ENCODE measurements at places on chromosomes 1 and 21.

DNA sequence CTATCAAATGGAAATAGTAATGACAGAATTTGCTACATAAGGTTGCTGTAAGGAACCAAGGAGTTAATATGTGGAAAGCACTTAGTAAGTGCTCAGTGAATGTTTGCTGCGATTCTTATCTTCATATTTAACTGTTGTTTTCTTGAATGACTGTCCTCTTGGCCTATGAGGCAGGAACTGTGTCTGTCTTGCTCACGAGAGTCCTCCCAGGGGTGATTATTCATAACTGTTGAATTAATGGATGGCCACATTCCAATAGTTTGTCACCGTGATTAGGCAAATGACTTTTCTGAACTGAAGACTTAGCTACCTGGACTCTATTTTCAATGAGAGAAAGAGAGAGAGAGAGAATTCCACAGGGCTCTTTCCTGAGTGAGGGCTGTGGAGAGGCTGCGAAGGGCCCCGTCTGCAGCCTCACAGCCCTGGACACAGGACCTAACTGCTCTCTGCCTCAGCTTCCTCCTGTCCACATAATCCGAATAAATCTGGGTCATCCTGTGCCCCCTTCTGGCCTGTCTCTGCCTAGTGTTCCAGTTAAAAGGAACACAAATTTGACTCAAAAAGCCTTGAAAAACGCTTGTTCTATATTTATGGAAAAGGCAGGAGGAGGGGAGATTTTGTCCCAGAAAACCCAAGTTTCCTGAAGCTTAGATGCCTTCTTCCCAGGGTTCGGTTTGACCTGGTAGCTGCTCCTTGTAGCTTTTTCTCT is 8.5 kb downstream of the EDN2 start:
- no peak for DNase-seq

DNA sequence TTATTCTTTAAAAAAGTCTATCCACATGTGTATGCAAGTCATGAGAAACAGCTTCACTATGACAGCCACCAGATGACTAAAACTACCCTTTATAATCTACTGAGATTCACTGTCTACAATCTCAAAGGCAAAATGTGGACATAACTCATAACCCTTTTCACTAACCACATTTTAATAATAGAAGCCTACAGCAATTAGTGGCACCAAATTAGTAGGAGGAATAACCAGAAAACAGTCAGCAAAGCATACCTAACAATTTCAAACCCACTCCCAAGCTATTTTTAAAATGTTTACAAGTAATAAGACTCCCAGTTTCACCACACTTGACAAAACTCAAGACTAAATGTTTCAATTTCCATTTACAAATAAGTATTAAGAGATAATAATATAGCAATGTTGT is 442.9 kb downstream of the PTPRC start:
- no peak for DNase-seq

DNA sequence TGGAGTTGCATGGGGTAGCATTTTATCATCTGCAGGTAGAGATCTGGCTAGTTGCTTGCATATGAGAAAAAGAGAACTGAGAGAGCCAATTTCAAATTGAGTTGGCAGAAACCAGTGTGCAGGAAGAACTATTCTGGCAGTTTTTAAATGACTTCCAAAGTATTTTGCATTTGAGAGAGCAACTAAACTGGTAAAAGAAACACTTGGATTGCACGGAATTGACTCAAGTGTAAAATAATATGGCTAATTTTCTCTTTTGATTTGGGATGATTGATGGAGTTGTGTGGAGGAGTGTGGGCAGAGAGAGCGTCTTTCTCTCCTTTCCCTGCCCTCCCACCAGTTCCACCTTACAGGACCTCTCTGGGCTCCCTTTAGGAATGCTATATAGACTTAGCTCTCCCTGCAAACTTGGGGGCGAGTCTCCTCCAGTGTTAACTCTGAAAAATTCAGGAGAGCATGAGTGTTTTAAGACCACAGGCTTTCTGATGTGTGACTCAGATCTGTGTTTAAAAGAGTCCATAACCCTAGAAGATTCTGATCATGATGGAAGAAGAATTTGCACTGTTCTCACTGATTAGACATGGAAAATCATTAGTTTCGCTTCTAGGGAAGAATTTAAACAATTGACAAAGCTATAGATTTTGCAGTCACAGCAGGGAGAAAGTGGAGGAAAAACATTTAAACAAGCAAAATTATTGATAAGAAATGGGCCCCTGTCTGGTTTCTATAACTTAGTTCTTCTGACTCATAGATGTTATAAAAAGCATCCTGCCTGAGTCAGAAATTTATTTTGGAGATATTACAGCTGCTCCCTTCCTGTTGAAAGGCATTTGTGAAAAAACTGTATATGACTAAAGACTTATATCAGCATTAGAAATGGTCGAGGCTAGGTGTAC is 24.9 kb upstream of the CTBS start:
- DNase-seq, result no peak

GRCh38 chr1:16617114-16617631 is 3.8 kb upstream of the NBPF1 start:
- no peak for DNase-seq

- no peak for DNase-seq
These were observed 55.6 kb downstream of the SSX2IP start for GRCh38 chr1:84634536-84635205.

DNA sequence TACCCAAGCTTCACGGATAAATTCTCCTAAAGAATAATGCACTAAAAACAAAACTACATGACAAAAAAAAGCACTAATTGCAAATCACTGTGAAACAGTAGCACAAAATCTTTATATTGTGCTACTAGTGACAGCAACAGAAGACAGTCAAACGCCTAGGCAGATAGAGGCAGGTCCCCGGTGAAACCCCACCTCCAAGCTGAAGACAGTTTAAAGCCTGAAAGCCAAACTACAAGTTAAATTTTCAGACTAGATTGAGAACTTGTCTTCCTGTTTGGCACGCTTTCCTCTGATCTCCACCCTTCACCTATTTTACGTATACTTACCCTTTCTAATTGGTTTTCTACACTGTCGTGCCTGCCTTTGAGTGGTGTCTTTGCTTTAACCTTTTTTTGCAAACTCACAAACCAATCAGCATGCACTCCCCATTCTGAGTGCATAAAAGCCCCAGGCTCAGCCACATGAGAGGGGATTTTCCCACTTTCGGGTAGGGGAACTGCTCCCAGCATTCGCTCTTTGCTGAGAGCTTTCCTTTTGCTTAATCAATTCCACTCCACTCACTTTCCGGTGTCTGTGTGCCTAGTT is 3.6 kb upstream of the BACH1 start:
- peak; percentile 70 for DNase-seq

DNA sequence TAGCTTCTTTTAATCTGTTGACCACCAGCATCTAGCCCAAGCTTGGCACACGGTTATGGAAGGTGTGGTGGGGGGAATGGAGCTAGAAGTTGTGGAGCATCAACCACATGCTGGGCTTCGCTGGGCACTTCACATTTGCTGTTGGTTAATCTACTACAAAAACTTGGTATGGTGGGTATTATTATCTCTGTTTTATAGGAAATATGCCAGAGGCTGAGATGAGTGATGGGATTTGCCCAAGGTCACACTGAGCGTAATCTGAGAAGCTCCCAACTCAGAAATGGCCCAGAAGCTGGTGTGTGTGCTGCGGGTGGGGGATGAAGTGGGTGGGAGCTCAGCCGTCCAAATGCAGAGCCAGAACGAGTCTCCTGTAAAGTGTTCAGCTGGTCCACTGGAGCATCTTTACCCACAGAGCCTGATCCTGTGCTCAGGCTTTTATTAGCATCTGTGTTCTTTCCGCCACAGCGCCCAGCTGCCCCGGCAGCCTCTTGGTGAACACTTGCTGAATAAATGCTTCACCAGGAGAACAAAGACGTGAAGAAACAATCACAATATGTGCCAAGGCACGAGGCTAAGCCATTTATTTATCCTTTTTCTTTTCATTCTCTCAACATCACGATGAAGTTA is 98.6 kb upstream of the JUN start:
- no peak for DNase-seq

GRCh38 chr1:154521695-154522094 is 19.5 kb upstream of the SHE start:
- no peak for DNase-seq
